ENCODE measurements at places on chromosomes 12 and 14.

DNA sequence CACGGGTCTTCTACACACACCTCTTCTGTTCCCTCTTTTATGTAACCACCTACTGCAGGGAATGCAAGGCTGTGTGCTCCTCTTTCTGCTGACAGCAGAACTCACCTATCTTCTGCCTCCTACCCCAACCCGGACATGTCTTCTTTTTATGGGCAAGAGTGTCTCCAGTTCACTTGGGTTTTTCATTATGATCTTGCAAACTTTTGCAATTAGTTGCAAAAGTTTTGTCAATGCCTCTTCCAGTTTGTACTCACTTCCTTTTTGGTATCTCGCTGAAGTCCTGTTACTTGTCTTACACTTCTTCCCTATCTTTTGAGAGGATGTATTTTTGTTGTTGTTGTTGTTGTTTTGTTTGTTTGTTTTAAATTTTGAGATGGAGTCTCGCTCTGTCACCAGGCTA lies 50.6 kb downstream of the DRAM1 start:
- DNase-seq: no peak

DNA sequence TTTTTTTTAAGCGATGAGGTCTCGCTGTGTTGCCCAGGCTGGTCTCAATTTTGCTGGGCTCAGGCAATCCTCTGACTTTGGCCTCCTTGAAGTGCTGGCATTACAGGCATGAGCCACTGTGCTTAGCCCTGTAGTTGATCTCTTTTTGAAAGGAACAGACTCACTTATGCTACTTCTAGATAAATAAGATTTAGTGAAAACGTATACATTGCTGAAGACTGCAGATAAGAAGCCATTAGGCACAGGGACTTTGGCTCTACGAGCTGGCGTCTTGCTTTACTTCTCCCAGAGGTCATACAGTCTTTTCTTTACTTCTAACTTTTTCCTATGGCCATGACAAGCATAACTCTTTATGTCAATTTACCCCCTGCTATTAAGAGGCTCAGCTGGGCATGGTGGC lies 9.4 kb downstream of the PTGR2 start:
- no peak for DNase-seq

GRCh38 chr12:58774731-58775130 lies 145.6 kb downstream of the LRIG3 start:
- DNase-seq: no peak

DNA sequence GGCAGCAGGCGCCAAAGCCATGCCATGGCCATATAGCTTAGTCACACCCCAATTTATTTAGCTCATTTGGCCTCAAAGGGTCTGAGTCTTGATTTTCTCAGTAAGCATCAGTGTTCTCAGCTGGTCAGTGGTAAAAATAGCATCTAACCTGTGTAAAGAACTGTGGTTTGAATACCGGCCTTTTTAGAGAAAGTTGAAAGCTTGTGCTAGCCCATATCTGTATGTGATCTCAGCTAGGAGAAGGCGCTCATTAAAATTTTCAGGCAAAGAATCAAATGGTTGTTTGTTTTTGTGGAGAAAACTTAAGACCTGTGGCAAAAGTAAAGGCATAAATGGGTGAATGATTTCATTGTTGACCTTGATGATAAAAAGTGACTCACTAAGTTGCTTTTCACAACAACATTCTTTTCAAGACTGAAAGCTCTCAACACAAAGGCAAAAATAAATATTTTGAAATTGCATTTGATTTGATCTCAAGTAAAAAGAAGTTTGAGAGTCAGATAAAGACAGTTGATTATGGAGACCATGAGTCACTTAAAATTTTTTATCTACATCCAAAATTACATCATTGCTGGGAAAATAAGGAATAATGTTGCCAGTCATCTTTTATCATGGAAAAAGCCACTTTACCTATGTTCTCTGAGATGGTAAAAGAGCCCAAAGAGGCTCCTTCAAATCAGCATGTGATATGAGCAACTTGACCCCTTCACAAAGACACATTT lies 128.5 kb upstream of the RGS6 start:
- no peak for DNase-seq

GRCh38 chr12:110180591-110181005 lies 56.4 kb downstream of the IFT81 start:
- no peak for DNase-seq

- DNase-seq: no peak
Measured at GRCh38 chr14:84351646-84352045, 1178.3 kb upstream of the FLRT2 start.

DNA sequence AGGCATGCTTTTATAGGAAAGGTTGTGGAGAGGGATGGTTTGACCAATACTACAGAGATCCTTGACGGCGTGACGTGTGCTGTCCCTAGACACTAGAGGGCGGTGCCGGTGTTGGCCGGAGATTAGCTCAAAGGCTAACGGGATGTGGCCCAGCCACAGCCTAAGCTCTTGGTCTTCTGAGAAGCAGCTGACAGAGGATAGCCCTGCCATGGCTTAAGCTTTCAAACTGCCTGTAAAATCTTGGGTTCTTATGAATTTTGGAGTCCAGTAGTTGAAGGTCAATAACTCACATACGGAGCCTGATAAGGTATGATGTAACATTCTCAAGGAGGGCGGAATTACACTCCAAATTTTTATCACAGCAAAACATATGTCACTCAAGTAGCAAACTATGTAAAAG lies 515.7 kb upstream of the ATXN7L3B start:
- peak; percentile 94 for DNase-seq

DNA sequence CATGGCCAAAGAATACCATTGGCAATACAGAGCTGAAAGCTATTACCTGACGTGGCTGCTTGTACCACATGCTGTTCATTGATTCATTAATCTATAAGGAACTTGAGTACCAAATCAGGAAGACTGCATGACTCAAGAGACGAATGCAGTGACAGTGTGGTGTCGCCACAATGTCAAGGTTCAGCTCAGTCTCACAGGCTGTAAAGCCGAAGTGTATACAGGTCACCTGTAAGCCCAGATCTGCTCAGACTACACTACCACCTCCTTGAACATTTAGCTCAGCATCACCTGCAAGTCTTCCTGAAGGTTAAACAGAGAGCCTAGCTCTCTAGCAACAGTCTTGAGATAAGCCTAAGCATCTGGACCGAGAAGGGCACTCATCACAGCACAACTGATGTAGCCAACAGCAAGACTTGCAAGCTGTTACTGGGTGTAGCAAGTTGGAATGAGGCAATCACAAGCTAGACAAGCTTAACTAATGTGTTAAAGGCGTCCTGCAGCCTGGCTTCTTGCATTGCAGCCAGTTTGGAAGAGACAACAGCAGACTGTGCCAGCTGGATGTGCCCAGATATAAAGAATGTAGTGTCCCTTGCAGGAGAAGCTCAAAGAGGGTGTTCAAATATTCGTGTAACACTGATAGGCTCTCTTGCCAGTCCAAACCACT lies 21.0 kb downstream of the TMTC1 start:
- no peak for DNase-seq

GRCh38 chr14:32109676-32110547 lies 32.8 kb downstream of the ARHGAP5 start:
- DNase-seq: no peak

DNA sequence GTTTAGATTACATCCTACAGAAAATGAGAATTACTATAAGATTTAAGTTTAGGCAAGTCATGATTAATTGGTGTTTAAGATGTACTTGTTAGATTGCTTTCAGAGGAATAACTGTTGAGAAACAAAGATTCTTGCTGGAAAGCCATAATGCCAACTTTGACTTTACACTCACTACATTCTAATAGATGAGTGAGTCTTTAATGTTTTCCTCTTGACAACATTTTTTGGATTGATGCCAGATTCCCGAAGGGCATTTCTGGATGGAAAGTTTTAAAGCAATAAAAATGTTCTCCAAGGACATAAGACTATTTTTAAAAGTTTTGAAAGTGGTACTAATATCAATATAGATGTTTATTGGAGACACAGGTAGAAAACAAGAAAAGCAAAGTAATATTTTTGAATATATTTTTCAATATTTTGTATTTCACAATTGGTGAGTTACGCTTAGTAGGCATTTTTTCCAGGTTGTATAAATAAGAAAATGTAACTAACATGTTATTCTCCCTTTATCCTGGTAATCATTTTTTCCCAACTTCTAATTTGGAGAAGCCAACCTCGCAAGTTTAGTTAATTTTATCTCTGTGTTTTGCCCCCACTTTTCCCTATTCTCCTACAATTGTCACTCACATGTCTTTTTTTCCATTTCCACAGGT lies 307.3 kb downstream of the CEP128 start:
- no peak for DNase-seq

- no peak for DNase-seq
Measured at GRCh38 chr14:100062590-100062989, 2.6 kb upstream of the EVL start.

DNA sequence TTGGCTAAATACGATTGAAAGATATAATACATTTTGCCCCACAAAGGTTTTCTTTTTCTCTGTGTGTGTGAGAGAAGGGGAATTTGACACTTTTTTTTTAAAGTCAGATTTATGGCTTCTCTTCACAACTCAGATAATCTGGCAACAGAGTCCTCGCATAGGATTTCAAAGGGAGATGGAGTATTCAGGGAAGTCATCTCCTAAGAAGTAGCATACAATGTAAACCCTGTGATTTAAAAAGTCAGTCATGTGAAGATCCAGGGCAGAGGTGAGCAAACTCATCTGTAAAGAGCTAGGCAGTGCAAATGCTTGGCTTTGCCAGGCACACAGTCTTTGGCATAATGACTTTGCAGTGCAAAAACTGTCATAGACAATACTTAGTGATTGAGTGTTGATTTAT lies 1526.3 kb downstream of the AACS start:
- no peak for DNase-seq

DNA sequence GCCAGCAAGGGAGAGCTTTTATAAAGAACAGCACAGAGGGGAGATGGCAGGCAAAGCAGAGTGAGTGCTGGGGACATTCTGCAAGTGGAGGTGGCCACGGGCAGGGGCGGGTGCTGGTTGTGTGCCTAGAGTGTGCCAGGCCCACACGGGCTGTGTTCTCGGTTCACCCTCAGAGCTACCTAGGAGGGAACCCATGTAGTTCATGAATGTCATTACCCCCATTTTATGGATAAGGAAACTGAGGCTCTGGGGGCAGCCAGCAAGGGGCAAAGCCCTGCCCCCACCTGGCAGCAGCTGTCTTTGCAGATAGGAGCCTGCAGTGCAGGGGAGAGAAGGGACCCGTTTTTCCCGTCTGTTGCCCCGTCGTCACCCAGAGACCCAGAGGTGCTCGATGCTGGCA lies 85.2 kb upstream of the NCOR2 start:
- DNase-seq: no peak

DNA sequence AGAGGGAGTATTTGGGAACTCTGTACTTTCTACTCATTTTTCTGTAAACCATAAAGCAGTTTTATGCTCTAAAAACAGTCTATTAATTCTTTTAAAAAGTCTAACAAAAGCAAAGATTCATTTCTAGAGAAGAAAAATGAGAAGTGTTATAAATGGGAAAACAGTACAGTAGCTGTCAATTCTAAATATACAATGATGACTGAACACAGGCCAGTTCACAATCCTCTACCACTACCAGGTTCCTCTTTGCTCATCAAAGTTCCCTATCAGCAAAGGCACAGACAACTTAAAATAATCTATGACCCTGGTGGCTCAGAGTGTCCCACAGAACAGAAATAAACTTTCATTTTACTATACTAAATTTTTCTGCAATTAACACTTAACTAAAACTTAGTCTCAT lies 12.5 kb downstream of the NAA25 start:
- no peak for DNase-seq

- DNase-seq: no peak
Measured at GRCh38 chr12:131020326-131021153, 66.8 kb downstream of the ADGRD1 start.

DNA sequence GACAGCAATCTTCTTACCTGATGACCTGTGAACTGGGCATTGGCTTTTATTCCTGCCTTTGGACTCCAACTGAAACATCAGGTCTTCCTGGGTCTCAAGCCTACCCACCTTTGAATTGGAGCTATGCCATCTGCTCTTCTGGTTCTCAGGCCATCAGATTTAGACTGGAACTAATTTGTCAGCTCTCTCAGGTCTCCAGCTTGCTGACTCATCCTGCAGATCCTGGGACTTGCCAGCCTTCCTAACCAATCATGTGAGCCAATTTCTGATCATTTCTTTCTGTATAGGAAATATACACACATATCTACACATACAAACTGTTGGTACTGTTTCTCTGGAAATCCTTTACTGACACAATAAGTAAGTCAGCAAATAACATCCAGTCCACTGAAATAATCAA lies 65.3 kb upstream of the TSPAN8 start:
- no peak for DNase-seq

All from endodermal cell (in vitro differentiated cells).